ENCODE measurements at places on chromosomes 3 and 15.
A peak's percentile ranks its signal among the peaks of the same experiment; 100 is the strongest.

DNA sequence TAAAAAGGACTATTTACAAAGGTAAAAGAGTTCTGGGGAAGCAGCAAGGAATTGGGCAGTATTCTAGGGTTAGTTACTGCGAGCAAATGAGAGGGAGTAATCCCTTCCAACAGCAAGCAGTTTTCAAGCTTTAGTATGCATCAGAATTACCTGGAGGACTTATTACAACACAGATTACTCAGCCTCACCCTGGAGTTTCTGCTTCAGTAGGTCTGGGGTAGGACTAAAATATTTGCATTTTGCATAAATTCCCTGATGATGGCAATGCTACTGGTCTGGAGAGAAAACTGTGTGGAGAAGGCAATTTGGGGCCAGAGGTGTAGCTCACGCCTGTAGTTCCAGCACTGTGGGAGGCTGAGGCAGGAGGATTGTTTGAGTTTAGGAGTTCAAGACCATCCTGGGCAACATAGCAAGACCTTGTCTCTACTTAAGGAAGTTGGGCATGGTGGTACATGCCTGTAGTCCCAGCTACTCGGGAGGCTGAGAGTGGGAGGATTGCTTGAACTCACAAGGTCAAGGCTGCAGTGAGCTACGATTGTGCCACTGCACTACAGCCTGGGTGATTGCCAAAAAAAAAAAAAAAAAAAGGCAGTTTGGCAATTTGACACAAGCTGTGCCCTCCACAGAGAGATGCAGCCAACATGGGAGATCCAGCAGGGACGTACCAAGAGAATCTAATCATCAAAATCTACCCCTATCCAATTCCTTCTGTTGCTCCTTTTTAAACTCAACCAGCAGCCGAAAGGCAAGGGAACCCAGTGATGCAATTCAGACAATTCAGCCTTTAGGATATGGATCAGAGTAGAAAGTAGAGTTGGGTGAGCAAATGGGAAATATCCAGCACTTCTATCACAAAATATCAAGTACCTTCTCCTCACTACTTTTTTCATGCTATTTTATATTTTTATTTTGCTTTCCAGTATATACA is 27.1 kb upstream of the AP4E1 start:
- peak; percentile 90 for DNase-seq

- DNase-seq: no peak
Observed at GRCh38 chr3:190051641-190052040, 69.1 kb downstream of the P3H2 start.

DNA sequence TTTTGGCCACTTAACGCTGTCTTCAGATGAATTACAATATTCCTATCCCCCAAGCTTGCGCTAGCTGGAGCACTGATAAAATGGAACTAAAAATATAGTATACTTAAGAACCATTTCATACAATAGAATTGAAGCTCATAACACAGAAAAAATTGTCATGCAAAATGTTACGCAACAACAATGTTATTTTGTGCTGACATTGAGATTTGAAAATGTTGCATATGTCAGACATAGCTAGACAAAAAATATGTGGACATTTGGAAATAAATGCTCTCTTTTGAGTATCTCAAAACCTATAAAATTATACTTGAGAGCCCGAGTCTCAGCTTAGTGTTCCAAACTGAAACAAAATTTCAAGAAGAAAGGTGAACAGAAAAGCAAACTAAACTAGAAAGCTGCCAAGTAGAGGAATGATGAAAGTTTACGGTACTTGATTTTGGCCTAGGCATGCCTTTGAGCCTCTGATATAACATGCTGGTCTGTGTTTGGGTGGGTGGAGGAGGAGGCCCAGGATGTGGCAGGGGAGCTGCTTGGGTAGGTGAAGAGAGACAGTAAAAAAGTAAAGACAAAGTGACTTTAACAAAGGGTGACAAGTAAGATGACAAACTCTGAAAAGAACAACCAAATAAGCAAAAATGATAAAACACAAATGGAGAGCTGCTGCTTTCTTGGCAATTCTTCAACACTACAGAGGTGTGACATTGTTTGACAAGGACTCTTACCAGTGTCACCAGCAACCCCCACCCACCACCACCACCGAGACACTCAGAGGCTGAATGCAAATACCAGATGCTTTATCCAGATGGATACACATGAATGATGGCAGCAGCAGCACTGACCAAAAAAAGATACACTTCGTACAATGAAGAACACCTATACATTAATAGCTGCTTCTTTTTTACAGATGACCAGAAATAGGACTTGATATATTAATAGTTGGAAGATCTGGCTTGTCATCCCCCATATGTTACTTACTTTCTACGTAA is 129.3 kb upstream of the FEZF2 start:
- DNase-seq: no peak

GRCh38 chr3:128052595-128053351 is 536 bp downstream of the SEC61A1 start:
- DNase-seq: peak; percentile 38

DNA sequence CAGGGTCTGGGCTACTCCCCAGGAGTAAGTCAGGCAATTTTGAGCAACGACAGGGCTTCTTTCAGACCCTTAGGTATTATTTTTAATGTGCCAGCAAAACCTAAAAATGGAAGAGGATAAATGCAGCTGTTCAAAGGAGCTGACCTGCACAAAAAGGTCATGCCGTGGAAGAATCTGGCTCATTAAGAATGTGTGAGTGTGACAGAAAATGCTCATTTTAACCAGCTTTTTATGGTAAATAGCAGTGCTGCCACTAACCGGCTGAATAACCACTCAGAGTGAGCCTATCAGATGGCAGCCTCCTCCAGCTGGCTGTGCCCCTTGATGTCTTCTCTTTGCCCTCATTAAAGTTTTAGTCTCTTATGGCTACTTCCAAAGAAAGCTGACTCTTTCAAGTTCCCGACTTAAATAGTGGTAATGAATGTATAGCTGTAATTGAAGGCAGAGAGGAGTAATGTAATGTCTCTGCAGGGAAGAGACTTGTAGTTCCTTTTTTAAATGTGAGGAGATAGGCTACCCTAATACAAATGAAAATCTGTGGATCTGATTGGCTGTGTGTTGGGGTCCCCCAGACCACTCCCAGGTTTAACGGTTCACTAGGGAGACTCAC is 9.5 kb upstream of the FSTL1 start:
- no peak for DNase-seq

DNA sequence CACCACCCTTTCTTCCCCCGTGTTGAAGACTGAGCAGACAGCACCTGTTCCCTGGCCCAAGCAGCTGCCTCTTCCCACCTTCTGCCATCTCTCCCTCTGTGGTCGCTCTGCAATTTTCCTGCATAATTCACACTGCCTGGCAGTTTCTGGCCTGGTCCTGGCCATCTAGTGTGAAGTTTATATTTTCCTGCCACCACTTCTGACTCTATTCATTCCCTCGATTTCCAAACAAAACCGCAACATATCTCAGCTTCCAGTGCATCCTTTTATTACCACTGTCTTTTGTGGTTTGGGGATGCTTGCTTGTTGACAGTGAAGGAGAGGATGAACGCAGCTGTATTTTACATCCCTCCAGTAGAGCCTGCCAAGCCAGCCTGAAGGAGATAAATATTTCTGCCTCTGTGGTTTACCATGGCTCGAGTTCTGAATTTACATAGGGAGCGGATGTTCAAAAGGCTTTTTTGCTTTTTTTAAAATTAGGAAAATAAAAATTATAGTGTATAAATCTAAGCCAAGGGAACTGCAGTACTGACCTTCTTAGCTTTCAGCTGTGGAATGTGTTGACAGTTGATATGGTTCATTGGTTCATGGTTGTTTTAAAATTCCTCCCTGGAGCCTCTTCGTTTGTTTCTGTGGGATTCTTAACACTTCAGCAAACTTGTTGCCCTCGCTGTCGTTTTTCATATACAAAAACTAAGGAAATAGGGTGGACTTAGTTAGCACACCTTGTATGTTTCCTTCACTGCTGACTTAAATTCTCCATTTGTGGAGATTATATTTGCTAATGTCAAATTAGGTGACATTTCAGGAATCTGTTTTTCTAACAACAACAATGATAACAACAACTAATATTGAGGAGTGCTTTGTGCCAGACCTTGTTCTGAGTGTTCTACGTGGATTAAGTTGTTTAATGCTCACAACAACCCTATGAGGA is 250.5 kb downstream of the ADAMTSL3 start:
- no peak for DNase-seq

DNA sequence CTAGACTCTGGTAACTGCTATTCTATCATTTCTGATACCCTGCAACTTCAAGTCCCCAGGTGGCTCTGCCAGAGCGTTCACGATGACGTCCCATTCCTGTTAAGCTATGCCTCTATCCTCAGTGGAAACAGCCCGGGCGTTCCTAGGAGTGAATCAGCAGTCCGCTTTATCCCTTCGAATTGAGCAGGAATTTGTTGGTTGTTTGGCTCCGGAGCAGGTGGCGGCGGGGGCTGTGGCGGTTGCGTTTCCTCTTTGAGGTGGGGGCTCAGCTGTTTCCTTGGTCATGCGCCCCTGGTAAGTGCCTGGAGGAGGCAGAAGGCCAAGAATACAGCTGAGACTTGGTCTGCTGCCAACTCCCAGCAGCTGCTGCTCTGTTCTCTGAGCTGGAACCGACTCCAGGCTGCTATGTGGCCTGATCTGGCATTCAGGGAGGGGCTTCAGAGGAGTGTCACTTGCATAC is 25.2 kb downstream of the ARPP21 start:
- DNase-seq: no peak

GRCh38 chr3:192957441-192958021 is 39.9 kb upstream of the MB21D2 start:
- DNase-seq: peak; percentile 95

DNA sequence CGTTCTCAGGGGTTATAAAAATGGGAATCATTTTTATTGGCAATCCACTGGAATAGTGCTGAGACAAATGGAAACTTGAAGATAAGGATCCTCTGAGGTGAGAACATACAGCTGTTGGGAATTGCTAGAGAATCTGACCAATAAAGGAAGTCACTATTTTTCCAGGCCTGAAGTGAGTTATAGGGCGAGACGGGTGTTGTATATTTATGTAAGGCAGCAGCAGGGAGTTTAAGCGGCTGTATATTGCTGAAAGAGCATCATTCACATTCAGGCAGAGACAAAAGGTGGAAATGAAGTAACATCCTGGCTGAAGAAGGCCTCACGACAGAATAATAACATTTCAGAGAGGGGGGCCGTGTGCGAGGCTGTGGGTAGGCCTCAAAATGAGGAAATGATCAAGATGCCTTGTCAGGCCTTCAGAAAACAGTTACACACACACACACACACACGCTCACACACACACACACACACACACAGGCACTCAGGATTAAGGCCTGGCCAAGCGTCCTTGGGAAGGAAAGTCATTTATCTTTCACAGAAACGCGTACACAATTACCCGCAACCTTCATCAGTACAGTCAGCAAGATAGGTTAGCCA is 964.9 kb upstream of the NR2F2 start:
- no peak for DNase-seq

DNA sequence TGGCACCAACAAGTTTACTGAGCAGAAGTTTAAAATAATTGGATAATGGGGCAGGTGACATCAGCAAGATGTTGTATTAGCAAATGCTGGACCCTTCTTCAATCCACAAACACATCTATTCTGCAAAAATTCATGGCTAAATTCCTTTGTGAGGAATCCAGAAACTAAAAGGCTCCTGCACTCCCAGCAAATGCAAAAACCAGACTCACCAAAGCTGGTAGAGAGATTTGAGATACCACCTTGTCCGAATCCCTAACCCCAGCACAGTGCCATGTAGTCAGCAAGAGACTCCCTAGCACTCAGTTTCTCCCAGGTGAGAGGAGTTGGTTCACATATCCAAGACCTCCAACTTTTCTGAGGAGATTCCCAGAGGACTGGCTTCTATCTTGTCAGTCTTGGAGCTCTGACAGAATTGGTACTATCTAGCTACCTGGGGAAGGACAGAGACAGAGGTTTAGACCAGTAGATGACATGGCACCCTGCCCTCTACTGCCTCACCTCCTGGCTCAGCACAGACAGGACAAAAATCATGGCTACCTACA is 21.8 kb downstream of the GREM1 start:
- no peak for DNase-seq

- peak; percentile 52 for DNase-seq
Observed at GRCh38 chr3:73056014-73056844, 5.2 kb upstream of the EBLN2 start.

- DNase-seq: no peak
Observed at GRCh38 chr3:67605377-67605776, 49.0 kb downstream of the SUCLG2 start.

GRCh38 chr3:43892061-43892460 is 201.3 kb downstream of the ABHD5 start:
- DNase-seq: no peak
